Stimulated activated CD8-positive, alpha-beta memory T cell treated with anti-CD3 and anti-CD28 coated beads, Interleukin-2, amount 100 ng/mL, for 48 hours (primary cell): ENCODE measurements at places on chromosomes 7 and 10.

DNA sequence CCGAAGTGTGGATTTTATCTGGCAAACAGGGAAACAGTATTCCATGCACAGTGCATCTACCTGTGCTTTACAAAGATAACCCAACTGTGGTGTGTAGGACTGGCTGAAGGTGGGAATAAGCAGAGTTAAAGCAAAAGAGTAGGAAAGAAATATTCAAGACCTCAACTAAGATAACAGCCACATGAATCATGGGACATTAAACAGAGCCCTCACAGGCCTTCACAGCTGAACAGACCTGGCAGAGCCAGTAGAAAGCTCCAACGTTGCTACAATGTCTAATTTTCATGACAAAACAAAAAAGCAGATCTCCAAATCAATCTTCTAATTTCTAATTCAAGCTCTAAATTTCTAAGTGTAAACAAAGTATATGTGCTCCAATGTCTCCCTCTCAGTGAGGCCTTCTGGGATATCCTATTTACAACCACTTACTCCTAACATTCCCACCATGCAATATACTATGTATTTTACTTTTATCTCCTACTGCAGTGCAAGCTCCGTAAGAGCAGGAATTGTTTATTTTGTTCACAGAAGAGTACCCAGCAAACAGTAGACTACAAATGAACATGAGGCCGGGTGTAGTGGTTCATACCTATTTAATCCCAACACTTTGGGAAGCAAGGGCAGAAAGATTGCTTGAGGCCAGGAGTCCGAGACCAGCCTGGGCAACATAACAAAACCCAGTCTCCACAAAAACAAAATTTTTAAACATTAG lies 63.5 kb downstream of the UBE2H start:
- no peak for DNase-seq

DNA sequence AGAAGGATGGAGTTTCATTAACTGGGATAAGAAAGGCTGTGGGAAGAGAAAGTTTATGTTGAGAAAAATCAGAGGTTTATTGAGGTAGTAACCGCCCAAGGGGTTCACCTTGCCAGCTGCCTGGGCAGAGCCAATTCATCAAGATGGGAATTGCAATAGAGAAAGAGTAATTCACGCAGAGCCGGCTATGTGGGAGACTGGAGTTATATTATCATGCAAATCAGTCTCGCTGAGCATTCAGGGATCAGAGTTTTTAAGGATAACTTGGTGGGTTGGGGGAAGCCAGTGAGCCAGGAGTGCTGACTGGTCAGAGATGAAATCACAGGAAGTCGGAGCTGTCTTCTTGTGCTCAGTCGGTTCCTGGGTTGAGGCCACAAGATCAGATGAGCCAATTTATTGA lies 70.6 kb downstream of the MALRD1 start:
- no peak for DNase-seq

DNA sequence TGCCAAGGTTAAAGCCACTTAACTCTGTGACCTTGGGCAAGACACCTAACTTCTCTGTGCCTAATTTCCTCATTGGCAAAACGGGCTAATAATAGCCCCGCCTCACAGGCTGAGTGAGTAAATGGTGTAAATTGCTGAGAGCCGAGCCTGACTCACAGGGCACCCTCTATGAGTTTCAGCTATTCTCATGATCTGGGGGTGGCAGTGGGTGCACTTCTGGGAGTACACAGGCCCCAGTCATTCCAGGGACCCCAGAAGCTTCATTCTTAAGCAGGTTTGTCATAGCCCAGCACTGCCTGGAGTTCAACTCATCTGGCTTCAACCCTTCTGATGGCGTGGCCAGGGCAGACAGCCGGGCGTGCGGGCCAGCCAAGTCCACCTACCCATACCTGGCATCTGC lies 137.2 kb downstream of the GRID1 start:
- no peak for DNase-seq

- DNase-seq, result no peak
These were observed 263.6 kb upstream of the AUTS2 start for GRCh38 chr7:69334701-69335100.

DNA sequence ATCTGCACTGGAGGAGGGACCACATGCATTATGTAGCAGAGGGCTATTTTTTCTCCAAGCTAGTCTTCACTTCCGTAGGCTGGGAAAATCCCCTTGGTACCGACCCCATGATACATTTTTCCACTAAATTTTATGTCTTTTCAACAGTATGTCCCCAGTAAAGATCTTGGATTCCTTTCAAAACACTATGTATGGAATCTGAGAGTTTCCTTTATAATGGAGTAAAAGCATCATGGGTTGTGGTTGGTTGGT lies 4.8 kb upstream of the ZNRF2 start:
- no peak for DNase-seq

- DNase-seq, result no peak
These were observed 137.4 kb upstream of the PTN start for GRCh38 chr7:137480824-137481365.

DNA sequence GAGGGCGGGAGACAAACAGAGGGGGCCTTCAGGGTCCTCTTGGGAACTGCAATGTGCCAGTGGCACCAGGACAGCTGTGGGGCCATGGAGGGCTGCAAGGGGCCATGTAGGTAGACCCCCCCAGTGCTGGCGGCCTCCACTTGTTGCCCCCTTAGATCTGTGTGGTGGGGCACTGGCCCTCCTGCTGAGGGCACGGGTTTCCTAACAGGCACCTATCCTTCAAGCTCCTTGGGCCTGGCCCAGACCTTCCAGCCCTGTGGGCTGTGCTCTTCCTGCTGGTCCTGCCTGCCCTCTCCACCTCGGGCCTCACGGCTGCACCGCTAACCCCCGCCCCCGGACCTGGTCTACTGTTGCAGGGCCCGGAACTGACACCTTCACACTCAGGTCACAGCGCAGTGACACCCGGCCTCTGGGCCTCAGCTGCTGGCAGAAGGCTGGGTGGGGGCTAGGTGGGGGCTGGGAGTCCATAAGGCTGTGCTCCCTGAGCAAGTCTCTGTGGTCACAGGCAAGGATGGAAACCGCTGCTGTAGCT lies 12.6 kb downstream of the RASGEF1A start:
- no peak for DNase-seq

GRCh38 chr10:1229116-1229515 lies 172.9 kb downstream of the WDR37 start:
- DNase-seq, result no peak

GRCh38 chr10:89245802-89246201 lies 5.8 kb downstream of the LIPA start:
- DNase-seq, result no peak

- DNase-seq, result no peak
These were observed 162.8 kb upstream of the NFE2L3 start for GRCh38 chr7:25989140-25989705.

- DNase-seq, result no peak
These were observed 825 bp downstream of the TMEM176A start for GRCh38 chr7:150801242-150801945.

DNA sequence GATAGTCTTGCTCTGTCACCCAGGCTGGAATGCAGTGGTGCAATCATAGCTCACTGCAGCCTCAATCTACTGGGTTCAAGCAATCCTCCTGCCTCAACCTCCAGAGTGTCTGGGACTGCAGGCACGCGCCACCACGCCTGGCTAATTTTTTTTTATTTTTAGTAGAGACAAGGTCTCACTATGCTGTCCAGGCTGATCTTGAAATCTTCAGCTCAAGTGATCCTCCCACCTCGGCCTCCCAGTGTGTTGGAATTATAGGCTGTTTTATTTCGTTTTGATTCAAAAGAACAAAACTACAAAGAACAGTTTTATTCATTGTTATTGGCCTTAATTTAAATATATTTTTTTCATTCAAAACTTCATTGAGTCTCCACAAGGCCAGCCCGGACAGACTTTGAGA lies 109.8 kb upstream of the NFE2L3 start:
- no peak for DNase-seq

DNA sequence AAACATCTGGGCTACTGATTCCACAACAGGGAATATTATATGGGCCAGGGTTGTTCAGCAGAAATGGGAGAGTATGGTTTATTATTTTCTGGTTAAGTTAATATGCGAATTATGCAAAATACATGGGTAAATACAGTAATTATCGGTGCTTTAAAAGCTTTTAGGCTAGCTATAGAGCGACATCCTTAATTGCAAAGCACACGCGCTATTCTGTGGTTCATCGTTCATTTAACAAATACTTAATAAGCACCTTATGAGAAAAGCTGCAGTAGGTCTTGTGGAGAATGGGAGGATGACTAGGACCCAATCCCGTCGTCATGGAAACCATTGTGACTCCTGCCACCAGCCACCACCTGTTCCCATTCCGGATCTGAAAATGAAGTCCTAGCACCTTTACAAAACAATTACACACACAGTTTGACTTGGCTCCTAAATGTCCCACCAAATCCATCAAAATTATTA lies 623 bp upstream of the CEP41 start:
- no peak for DNase-seq

- DNase-seq, result no peak
These were observed 155.0 kb downstream of the SKAP2 start for GRCh38 chr7:26709210-26709990.

DNA sequence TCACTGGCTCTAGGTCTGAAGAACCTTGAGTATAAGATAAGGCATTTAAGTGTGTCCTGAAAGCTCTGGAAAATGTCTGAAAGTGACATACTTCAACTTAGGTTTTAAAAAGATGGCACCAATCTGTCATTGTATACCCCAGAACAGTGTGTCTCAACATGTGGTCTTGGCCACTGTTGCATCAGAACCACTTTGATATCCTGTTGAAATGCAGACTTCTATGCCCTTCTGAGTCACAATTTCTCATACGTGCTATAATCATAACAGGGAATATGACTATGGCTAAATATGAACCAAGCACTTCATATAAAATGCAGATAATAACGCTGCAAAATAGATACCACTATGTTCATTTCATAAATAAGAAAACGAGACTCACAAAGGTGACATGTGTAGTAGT lies 38.0 kb upstream of the GPAM start:
- no peak for DNase-seq

GRCh38 chr10:92010047-92010735 lies 86.6 kb downstream of the BTAF1 start:
- no peak for DNase-seq

DNA sequence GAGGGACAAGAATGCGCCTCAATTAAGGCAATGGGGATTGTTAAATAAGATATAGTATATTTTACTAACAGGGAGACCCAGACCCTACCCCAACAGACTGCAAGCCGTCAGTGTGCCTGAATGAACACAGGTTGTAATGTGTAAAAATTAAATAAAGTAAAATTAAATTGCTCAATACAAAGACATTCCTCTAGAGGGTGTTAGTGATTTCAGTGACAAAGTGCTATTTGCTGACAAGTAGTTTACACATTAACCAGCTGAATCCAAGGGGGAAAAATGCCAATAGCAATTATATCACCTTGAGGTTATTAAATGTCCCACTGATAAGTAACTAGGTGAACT lies 110.5 kb downstream of the EBF3 start:
- no peak for DNase-seq

DNA sequence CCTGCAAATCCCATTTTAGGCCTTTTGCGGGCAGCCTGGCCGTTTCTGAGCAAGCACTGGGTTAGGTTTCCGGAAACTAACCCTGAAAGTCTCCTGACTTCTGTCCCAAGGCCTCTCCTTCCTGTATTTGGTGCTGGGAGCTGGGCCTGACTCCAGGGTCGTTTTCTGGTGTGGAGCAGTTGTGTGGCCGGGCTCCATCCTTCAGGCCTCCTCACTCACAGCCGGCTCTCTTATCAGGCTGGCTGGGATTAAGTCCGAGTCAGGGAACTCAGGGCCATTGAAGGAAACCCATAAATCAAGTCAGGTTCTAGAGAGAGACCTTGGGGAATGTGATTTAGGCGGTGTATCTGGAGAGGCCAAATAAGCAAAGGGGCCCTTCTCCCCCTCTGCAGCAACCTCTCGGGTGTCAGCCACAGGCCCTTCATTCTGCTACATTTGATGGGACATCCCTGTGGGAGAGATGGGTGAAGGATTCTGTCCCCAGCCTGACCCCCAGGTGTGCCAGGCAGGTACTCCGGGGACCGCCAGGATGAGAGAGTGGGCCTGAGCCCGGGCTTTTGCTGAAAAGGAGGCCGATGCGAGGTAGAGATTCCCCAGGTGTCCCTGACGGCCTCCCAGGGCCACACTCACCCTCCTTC lies 3.3 kb downstream of the GATA3 start:
- no peak for DNase-seq

GRCh38 chr7:126791306-126791705 lies 461.4 kb downstream of the GRM8 start:
- no peak for DNase-seq

- DNase-seq, result no peak
These were observed 1.2 kb upstream of the CHAT start for GRCh38 chr10:49612513-49613164.

- no peak for DNase-seq
These were observed 29.8 kb downstream of the SNX10 start for GRCh38 chr7:26321435-26321834.
